ENCODE measurements at places on chromosomes 7 and 10.
A peak's percentile ranks its signal among the peaks of the same experiment; 100 is the strongest.

DNA sequence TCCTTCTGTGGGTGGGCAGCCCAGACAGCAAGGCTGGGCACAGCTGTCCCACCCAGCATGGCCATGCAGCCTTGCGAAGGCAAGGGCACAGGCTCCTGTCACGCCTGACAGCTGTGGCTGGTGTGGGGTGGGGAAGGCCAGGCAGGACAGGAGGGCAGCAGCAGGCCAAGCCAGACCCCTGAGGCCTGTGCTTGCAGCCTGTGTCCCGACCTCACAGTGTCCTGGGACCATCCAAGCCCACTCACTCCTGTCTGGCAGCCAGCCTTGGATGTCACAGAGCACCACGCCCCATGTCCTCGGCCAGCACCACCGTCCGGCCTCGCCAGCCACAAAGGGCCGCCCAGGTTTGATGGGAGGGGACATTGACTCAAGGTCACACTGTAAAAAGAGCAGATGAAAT is 85.5 kb upstream of the LRRC4 start:
- no peak for DNase-seq

DNA sequence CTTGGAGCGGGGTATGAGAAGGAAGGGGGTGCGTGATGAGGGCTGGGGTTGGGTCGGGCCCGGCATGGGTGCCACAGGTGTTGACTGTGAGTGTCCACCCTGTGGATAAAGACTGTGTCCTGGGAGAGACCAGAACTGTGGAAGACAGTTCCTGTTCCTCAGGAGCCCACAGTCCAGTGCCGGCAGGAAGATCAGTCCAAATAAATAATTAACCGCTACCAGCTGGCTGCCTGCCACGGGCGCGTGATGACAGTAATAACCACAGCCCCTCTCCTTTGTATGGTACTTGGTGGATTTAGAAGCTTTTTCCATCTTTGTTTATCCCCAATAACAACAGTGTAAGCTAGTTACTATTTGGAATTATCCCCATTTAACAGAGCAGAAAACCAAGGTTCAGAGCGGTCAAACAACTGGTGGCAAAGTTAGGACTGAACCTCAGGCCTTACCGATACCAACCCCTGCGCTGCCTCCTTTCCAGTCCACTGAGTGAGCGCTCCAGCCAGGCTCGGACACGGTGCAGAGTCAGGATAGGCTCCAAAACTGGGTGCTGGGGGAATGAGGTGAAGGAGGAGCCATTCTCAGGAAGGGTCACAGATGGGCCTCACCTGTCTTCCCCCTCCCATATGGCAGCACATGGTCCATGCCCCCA is 5.1 kb downstream of the ZMIZ1 start:
- peak; percentile 66 for DNase-seq

DNA sequence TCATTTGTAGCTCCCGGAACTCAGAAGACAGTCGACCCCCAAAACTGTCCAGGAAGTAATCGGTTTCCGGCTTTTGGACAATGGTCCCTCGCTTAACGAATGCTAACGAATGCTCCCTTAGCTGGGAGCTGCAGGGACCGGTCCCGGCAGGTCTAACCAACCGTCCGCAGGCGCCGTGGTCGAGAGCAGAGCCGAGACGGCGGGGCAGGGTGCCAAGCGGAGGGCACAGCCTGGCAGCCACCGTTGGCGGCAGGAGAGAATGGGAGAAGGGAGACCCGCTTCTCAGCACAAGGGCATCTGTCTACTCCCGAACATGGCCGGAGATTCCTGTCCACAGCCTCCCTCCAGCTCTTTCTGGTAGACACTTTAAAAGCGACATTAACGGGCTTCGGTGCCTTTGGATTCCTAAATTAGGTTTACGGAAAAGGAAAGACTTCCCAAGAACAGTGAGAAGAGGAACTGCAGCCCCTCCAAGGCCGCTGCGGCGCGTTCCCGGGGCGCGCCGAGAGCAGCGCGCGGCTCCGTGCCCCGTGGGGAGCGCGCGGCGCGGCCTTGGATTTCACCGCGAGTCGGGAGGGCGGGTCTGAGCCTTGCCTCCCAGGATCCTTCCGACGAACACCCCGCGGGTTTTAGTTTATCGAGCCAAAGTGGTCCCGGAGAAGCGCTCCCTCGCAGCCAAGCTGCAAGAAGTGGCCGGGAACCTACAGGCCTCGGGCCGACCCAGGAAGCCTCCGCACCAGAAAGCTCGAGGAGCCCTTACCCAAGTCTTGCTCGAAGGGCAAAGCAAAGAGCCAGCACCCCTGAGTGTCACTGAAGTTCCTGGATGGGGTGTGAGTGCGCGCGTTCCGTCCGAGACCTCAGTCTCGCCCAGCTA is 3.6 kb upstream of the TBX20 start:
- no peak for DNase-seq

DNA sequence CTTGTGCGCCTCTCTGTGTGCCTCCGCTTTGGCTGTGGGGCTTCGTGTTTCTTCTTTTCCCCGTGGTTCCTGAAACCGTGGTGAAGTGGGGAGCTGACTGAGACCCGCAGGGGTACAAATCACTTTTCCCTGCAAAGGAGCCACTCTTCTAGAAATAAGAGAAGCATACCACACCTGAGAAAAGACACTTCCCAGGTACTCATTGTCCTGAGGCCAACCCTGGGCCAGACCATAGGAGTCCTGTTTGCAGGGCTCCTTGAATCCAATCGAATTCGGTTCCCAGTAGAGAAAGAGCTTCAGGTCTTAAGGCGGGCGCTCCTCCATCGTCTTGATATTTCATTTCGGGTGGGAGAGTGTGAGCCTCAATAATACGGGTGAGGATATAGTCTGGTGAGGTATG is 32.4 kb upstream of the ZNF273 start:
- DNase-seq: no peak

DNA sequence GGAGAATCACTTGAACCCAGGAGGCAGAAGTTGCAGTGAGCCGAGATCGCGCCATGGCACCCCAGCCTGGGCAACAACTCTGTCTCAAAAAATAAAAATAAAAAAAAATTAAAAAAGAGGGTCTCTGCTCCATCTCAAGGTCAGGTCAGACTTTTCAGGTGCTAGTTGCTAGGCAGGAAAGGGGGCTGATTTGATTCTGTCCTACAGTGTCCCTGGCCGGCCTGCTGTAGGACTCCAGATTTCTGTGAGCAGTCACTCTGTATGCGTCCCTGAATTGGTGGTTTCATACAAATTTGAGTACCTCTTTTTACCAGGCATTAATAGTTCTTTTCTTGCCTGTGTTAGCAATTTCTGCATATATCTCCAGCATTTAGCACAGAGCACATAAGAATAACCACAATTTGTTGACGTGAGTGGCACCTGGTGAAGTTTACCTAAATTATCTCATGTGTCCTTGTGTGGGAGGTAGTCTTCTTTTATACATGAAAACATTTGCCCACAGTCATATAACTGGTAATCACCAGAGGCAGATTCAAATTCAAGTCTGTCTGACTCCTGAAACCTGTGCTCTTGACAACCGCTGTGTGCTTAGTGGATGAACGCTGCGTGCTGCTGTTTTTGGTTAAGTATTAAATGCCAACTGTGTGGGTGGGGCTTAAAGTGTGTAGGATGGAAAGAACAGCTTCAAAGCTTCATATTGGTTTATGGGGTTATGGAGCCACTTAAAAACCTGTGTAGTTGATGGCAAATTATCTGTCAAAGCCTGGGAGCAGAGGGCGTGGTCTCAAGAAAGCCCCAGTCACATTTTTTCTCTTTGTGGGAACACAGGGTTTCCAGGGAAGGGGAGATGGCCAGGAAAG is 3.2 kb upstream of the ZNF775 start:
- DNase-seq: no peak

DNA sequence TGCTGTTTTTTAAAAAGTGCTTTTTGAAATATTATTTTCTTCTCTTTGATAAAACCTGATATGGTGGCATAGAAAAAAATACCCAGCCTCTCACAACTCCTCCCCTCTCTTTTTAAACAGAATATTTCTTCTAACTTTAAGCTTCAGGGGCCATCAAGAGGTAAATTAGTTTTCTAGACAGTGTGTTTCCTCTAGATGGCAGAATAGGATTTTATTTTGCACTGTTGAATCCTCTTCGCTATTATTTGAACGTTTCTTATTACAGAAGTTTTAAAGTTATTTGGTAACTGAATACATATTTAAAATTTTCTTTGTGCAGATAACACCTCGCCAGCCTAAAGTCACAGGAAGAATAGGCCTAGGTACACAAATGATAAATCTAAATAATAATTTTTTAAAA is 30.3 kb downstream of the ARL5B start:
- DNase-seq: peak; percentile 42

DNA sequence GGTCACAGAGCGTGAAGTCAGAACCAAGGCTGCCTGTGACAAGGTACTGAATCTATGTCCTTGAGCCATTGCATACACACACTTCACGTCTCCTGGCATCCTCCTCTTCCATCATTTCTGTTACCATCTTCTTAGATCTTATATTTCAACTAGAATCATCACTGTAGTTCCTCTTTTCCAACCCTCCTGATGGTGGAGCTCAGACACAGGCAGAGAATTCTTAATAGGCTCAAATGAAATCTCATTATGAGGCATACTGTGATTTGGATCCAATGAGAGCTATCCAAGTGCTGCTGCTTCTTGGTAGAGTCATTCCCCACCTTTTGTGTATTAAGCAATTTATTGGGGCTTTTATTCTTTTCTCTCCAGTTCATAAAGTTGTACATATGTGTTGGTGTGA is 113.2 kb downstream of the CALCR start:
- DNase-seq: no peak

DNA sequence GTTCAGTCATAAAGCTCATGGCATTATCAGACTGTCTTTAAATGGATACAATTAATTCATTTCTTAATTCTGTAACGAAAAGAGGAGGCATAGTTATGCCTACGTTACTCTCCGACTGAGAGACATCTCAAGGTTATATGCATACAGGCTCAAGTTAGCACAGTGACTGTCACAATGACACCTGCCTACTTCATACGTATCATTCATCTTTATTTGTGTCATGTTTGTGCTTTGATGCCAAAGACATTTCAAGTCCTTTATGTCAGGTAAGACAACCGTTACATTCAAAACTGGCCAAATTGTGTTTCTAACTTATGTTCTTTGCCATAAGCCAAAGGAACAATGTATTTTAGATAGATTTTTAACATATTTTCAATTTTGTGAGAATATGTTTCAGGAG is 328.8 kb upstream of the NRG3 start:
- DNase-seq: no peak

DNA sequence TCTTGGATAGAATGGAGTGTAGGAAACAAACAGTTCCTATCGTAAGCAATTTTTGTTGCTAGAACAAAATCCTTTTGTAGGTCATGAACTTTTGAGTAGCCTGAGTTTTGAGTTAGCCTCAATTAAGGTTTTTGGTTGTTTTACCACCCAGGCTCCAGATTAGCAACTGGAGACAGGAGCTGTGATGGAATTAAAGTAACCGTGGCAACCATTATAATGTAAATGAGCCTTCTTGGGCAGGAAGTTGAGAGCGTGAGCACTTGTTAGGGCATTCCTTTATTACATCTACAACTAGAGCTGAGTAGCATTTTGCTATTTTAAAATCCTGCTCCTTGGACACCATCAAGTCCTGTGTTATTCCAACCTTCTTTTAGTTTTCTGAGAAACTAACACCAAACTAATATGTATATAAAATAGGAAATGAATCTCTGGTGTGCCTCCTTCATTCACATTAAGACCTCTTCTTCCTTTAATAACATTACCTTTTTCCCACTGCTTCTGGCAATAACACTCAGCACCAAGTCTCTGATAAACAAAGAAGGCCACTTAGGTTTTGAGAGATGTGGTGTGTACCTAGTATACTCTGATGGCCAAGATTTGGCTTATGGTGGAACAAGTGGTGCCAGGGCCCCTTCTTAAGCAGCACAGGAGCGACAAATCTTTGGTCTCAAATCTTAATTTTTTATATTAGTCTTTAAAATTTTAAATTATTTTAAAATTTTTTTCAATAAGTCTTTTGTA is 34.0 kb downstream of the AHCYL2 start:
- DNase-seq: no peak

GRCh38 chr7:157133304-157133703 is 5.4 kb upstream of the UBE3C start:
- no peak for DNase-seq

DNA sequence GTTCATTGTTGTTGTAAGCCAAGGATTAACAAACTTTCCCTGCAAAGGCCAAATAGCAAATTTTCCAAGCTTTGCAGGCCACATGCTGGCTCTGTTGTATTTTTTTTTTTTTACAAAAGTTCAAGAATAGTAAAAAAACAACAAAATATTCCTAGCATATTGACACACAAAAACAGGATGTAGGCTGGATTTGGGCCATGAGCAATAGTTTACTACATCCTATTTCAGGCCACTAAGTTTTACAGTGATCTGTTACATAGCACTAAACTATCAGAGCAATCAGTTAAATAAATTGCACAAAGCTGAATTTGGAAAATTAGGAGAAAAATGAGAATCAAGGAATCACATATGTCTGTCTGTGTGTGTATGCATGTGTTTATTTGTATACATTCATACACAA is 491.8 kb upstream of the GHITM start:
- no peak for DNase-seq

DNA sequence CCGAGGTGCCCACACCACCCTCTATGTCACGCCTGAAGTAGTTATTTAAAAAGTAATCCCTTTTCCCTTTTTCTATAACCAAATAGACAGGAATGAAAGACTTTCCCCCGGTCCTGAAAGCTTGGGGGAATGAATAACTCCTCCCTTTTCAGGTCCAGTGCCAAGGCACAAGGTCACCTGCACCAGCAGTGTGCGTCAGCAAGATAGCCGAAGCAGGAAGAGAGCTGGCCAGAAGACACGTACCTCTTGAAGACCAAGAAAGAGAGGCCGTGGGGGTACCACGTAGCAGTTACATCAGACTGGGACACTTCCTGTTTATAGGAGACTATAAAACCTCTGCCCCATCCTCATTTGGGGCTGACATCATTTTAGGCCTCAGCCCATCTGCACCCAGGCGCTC is 10.7 kb upstream of the AKR1B1 start:
- no peak for DNase-seq

GRCh38 chr7:142720986-142721385 is 28.3 kb upstream of the PRSS1 start:
- DNase-seq: no peak

DNA sequence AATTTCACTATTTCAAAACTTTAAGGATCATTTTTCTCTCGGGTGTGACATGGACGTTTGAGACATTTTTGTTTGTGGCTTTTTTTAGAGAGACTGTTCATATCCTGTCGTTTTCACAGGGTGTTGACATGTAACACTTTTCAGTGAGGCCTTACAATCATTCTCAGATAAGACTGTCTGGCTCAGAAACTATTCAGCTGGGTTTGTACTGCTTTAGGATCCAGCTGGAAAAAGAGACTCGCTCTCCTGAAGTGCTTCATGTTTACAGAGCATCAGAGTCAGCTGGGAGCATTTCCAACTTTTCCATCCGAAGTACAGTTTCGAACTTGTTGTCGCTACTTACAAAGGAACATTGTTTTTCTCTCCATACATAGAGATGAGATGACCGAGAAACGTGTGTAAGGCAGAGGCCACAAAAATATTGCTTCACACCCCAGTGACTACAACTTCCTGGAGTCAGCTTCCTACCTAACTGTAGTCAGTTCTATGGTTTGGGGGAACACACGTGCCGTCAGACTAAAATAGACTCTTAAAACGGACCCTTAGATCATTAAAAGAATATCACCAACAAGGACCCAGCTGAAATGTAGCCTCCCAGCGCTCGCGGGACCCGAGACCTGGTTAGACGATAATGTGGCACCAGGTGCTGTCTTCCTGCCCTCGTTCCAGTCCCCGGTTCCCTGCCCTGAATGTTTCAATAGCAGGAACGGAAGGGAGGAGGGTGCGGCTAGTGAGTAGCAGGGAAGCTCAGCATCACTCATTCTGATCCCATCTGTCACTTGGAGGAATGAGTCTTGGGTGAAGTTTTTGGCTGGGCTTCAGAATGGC is 78.0 kb downstream of the MKI67 start:
- no peak for DNase-seq

GRCh38 chr7:94272821-94273583 is 121.7 kb upstream of the COL1A2 start:
- no peak for DNase-seq

- no peak for DNase-seq
These were observed 241.5 kb upstream of the SP8 start for GRCh38 chr7:21028186-21028585.
